Ovary (tissue), 10 donors: ENCODE measurements at places on chromosomes 4 and X. TPM values are rescaled to one million over a fixed set of nuclear protein-coding genes. Genes with fewer than 3 reads are reported as not detected.

DNA sequence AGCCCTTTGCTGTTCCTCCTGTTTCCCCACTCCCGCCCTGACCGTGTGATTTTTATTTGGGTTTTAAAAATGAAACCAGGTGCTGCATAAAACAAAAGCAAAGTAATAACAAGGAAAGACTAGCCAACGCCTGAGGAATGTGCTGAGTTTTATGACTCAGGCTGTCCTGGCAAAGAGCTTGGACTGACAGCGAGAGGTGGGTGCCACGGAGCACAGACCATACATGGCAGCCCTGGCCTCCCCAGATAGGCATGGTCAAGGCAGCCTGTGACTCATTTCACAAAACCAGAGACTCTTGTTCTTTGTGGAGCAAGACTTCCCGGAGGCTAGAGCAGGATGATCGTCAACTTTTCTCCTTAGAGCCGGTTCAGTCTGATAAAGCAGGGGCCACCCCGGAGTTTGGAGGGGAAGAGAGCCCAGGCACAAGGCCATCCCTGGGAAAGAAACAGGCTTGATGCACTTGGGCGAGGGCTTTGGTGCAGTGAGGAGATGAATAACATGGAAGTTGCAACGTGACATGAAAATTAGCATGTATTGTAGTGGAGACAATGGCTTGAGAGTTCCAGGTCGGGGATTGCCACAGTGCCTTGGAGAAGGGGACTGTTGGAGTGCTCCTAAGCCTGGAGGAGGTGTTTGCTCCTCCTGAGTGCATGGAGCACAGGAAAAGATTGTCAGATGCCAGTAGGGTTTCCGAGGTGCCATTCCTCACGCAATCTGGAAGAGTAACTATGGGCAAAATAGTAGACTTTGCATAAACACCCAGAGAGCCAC lies 54.8 kb downstream of the C4orf51 start:
- no peaks in the 10 kb centered on the region for H3K27me3 ChIP-seq
- H3K36me3 ChIP-seq, result no peaks in the 10 kb centered on the region
- peaks cover 5% of the 10 kb centered on the region for H3K4me1 ChIP-seq
- H3K4me3 ChIP-seq, result no peak overlapping the region
- no peak overlapping the region for H3K27ac ChIP-seq

ASB11 gene
- polyA plus RNA-seq, result 0.08 TPM

GRCh38 chrX:54482839-54483593 lies 13.0 kb downstream of the FGD1 start:
- H3K27me3 ChIP-seq, result no peaks in the 10 kb centered on the region
- DNase-seq, result no peak
- H3K36me3 ChIP-seq, result no peaks in the 10 kb centered on the region
- H3K27ac ChIP-seq, result peak overlapping the region; percentile 65

DNA sequence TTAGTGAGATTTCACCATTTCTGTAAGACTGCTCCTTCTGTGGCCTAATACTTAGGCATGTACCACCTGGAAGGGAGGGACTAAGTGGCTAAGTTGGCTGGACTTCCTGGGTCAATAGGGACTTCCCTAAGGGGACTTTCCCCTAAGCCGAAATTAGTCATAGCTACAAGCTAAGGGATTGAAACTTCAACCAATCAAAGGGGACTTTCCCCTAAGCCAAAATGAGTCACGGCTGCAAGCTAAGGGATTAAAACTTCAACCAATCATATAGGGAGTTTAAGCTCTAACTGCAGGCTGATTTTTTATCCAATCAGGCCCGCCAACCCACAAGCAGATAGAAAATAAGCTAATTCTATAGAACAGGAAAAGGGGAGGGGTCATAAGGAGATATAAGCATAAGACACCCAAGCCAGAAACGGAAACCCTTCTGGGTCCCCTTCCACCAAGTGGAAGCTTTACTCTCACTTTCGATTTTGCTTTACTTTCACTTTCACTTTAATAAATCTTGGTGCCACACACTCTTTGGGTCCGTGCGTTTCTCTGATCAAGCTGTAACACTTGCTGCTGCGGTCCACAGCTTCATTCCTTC lies 382.8 kb downstream of the KLHL4 start:
- H3K4me1 ChIP-seq, result no peaks in the 10 kb centered on the region
- H3K4me3 ChIP-seq, result no peak overlapping the region
- no peaks in the 10 kb centered on the region for H3K36me3 ChIP-seq

DNA sequence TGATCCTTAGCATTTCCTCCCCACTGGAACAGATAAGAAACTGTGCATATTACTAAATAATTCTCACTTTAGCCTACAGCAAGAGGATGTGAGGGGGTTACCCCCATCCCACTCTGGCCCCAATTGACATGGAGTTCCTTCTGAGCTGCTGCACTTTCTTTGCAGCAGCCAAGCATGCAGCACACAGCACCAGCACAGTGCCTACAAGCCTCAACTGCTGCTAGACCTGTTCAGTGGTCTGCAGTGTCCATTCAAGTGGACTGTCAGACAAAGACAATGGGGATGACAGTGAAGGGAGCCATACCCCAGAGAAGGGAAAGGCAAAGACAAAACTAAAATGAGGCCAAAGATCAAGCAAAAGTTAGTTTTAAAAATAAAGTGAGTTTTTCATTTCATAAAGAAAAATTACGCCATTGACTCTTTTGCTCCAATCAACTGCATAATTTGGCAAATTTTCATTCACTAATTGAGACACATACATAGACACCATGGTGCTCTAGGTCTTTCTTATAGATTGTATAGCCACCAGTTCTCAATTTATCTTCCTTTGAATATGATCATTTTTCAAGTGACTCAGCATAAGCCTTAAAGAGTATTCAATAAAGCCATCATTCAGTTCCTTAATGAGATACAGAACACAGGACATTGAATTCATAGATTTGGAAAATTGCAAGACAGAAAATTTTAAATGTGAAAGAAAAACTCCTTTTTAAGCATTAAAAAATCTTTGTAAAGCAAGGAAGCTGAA lies 410.6 kb downstream of the HNRNPD start:
- H3K27me3 ChIP-seq, result no peaks in the 10 kb centered on the region
- no peaks in the 10 kb centered on the region for H3K4me1 ChIP-seq
- H3K36me3 ChIP-seq, result no peaks in the 10 kb centered on the region
- no peak for DNase-seq
- H3K27ac ChIP-seq, result no peak overlapping the region

DNA sequence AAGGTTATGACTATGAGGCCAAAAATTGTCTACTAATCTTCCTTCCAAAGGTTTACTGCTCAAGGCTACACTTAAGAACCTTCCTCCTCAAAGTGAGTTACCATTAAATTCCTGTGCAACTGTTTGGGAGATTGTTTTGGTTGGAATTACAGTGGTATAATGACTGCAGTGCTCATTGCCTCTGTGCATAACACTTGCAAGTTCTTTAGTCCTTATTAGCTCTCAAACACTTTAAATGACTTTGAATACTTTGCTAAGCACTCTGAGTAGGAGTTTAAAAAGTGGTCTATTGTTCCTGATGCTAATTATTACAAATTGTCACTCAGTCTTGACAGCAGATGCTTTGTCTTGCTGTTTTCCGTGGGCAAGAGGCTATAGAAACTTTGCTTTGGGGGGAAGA lies 422.8 kb upstream of the PABPC4L start:
- no peak overlapping the region for H3K27ac ChIP-seq
- DNase-seq, result no peak
- no peaks in the 10 kb centered on the region for H3K4me1 ChIP-seq
- no peaks in the 10 kb centered on the region for H3K36me3 ChIP-seq

GRCh38 chrX:104618106-104618895 lies 52.3 kb downstream of the IL1RAPL2 start:
- DNase-seq, result no peak
- no peak overlapping the region for H3K27ac ChIP-seq
- H3K4me3 ChIP-seq, result no peak overlapping the region
- no peaks in the 10 kb centered on the region for H3K4me1 ChIP-seq
- no peaks in the 10 kb centered on the region for H3K36me3 ChIP-seq

CXorf49 gene
- not detected for polyA plus RNA-seq

PTPN13 gene
- polyA plus RNA-seq, result 17.0 TPM

DNA sequence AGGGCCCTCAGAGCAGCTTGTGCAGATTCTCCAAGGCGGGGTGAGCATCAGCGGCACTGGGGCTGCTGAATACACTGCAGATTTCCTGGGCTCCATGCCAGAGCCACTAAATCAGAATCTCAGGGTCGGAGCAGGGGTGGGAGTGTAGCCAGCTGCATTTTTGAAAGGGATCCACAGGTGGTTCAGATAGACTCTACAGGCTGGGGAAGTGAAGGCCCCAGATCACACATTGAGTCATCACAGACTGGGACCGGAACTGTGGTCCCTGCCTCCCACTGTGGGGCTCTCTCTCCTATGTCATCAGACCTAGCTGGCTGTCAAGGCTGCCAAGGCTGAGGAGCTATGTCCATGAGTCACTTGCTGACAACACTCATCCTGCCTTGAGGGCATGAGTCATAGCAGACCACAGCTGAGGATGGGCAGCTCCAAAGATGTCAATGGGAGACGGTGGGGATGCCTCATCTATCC lies 162.3 kb upstream of the MAMLD1 start:
- no peak overlapping the region for H3K27ac ChIP-seq
- no peaks in the 10 kb centered on the region for H3K27me3 ChIP-seq
- no peaks in the 10 kb centered on the region for H3K36me3 ChIP-seq
- no peak overlapping the region for H3K4me3 ChIP-seq

DNA sequence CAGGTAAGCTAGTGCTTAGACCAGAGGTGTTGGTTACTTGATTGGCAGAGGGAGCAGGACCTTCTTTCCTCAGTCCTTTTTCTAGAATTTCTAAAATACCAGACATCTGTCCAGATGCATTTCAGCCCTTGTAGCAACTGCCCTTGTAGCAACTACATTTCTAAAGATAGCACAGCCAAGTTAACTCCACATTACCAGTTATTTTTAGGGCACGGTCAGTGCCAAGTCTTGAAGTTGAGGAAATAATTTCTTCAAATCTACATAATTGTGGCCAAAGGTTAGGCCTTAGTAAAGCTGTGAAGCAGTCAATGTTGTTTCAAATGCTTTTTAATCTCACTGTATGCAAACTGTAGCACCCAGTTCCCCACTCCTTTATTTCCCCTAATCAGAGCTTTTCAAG lies 62.9 kb downstream of the MID1IP1 start:
- no peak overlapping the region for H3K4me3 ChIP-seq
- H3K4me1 ChIP-seq, result no peaks in the 10 kb centered on the region
- no peaks in the 10 kb centered on the region for H3K36me3 ChIP-seq
- DNase-seq, result no peak
- no peaks in the 10 kb centered on the region for H3K27me3 ChIP-seq
- H3K27ac ChIP-seq, result no peak overlapping the region

DNA sequence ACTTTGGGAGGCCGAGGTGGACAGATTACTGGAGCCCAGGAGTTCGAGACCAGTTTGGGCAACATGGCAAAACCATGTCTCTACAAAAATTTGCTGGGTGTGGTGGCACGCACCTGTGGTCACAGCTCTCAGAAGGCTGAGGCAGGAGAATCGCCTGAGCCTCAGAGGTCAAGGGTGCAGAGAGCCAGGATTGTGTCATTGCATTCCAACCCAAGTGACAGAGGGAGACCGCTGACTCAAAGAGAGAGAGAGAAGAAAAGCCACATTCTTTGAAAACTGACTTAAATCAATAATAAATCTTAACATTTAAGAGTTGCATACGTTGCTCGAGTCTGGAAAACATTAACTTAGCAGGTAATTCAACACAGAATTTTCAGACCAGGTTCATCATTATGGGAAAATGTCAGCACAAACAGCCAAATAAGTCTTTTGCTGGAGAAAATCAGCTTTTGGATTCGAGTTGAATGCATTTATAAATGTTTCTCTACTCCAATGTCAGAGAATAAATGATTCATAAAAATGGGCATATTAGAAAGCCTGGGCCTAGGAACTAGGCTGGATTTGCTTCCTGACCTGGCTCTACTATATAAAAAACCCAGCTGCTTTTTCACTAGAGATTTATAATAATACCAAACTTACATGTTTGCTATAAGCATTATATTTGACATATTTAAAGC lies 68.3 kb upstream of the RBPJ start:
- no peak for DNase-seq
- H3K36me3 ChIP-seq, result no peaks in the 10 kb centered on the region
- H3K4me3 ChIP-seq, result no peak overlapping the region
- H3K4me1 ChIP-seq, result no peaks in the 10 kb centered on the region
- no peaks in the 10 kb centered on the region for H3K27me3 ChIP-seq

DNA sequence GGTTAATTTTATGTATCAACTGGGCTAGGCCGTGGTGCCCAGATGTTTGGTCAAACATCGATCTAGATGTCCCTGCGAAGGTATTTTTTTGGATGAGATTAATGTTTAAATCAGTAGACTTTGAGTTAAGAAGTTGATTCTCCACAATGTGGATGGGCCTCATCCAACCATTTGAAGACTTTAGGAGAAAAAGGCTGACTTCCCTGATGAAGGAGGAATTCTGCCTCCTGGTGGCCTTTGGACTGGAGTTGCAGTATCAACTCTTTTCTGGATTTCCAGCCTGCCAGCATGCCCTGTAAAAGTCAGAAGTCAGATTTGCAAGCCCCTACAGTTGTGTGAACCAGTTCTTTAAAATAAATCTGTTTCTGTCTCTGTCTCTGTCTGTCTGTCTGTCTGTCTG lies 91.4 kb downstream of the STK32B start:
- H3K27ac ChIP-seq, result no peak overlapping the region
- H3K36me3 ChIP-seq, result no peaks in the 10 kb centered on the region
- no peaks in the 10 kb centered on the region for H3K4me1 ChIP-seq
- no peak for DNase-seq

DNA sequence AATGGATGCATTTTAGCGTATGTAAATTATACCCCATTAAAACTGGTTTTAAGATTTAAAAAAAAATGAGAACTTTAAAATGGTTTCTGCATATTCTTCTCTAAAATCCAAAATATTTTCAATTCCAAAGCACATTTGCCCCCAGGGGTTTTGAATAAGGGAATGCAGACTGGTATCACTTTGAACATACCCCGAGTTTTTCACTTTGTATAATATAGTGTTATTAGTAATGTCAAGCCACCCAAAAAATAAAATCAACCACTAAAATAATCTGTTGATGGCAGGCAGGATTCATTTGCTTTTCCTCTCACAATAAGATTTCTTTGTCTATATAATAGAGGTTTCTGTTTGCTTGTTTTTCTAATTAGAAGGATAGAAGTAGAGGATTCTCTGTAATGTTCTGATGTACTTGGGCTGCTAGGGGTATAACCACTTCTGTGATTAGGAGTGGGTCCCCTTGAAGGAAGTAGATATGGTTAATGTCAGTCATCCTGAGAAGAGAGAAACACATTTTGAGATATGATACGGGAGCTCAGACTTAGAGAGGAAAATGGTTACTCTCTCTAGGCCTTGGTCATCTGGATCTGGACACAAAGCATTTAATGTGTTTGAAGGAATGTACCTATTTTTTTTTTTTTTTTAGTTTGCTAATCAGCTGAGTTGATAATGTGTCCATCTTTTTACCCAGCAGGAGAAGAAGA lies 9.3 kb upstream of the LIN54 start:
- DNase-seq, result no peak
- no peaks in the 10 kb centered on the region for H3K27me3 ChIP-seq
- H3K27ac ChIP-seq, result no peak overlapping the region

FAM13A gene
- polyA plus RNA-seq, result 31.3 TPM

PDGFC gene
- polyA plus RNA-seq, result 27.4 TPM

- H3K4me1 ChIP-seq, result peaks cover 4% of the 10 kb centered on the region
- no peaks in the 10 kb centered on the region for H3K36me3 ChIP-seq
Observed at GRCh38 chrX:71118985-71119535, 664 bp downstream of the MED12 start.

ZMAT1 gene
- polyA plus RNA-seq, result 16.4 TPM

PDCL2 gene
- not detected for polyA plus RNA-seq
